Naive thymus-derived CD8-positive, alpha-beta T cell (primary cell): ENCODE measurements at places on chromosomes 13 and 19.

- no peak for DNase-seq
Observed at GRCh38 chr13:92513672-92514071, 712.9 kb upstream of the GPC6 start.

GRCh38 chr19:55484593-55485438 is at the start of gene NAT14:
Gene NAT14 (plus strand): TSS chr19:55485188. CDS start chr19:55485709, 521 bp downstream.
- DNase-seq, result peak; percentile 79

DNA sequence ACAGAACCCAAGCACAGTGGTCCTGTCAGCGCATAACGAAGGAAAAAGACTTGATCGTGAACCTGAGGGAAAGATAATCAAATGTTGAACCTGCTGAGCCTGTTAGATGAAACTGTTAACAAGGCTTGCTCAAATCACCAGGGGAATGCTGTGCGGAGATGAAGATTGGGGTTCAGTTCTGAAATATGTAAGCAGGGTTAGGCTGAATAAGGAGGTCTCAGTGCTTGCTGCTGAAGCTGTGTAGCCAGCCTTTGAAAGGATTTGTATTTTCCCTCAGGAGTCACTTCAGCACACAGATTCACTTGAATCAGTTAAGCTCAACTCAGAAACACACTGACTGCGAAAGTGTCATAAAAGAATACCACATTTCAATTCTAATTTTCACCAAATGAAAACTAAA is 793.5 kb downstream of the OLFM4 start:
- no peak for DNase-seq

DNA sequence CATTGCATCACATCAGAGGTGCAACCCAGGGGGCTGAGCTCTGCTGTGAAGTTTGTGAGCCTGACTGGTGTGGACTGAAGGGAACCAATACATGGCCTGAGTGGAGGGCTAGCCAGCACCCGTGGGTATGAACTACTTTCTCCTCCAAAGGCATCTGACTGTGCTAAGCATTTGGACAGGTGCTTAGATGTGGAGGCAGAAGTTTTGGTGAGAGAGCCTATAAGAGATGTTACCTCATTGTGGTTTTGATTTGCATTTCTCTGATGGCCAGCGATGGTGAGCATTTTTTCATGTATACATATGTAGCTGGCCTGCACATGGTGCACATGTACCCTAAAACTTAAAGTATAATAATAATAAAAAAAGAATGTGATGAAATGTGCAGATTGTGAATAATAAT is 46.9 kb downstream of the TEX29 start:
- no peak for DNase-seq

DNA sequence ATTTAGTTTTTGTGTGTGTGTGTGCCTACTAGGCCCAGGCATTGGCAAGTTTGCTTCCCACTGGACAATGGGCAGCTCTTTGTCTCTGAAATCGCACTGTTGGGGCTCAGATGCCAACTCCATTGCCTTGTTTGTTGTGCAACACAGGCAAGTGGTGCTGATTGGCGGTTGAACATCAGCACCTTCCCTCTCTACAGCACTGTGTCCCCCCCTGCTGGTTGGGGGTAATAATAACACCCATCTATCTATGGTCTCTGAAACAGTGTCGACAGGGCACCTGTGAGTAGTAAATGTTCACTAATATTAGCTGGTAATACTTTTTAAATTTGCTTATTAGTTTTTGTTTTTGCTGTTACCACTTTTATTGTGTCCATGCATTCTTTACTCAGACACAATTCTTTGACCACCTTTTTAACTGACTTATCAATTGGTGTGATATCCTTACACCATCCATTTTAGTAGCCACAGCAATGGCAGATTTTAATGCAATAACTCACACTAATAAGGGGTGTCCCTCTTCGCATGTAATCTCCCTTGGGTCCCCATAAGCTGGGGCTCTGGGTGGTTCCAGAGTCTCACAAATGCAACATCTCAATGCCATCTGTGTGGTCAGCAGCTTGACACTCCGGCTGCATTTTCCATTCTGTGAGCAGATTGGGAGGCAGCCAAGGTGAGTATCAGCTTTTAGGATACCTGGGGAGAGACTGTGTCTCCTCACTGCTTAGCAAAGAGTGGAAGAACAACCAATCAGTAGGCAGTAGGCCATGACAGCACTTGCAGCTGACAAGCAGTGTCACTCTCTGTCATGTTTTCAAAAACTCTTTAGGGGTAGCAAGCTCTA is 47.7 kb upstream of the UQCRFS1 start:
- no peak for DNase-seq

- DNase-seq, result no peak
Observed at GRCh38 chr19:29872224-29872731, 60.5 kb downstream of the CCNE1 start.

DNA sequence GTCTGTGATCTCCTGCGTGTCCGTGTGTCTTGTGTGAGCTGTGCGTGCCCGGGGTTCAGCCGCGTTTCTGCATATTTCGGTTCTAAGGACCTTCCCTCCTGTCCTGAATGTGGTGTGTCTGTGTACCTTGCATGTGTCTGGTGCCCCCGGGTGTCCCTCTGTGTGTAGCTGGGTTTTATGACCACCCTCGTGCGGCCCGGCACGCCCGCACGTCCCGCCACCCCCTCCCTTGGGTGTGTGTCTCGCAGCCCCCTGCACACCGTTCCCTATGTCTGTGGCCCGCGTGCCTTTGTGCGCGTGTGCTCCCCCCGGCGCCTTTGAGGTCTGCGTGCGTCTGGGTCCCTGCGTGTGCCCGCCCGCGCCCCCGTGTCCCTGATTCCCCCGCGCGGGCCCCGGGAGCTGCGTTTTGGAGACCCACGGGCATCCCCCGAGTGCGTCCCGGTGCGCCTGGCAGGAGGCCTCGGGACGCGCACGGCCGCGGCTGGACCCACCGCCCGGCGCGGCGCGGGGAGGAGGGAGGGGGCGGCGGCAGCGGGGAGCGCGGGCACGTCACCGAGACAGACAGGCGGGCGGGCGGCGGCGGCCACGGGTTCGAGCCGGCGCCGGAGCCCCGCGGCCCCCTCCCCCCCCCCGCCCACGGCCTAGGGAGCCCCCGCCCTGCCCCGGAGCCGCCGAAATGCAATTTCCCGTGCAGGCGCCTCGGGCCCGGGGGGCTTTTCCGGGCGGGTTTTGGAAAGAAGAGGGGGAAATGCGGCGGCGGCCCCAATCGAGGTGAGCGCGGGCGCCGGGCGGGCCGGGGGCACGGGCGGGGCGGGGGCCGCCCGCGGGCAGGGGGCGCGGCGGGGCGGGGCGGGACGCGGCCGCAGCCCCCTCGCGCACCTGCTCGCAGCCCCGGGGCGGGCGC is 12.0 kb upstream of the NANOS3 start:
- no peak for DNase-seq

GRCh38 chr13:50451609-50452008 is 391.9 kb downstream of the DLEU7 start:
- DNase-seq, result no peak

DNA sequence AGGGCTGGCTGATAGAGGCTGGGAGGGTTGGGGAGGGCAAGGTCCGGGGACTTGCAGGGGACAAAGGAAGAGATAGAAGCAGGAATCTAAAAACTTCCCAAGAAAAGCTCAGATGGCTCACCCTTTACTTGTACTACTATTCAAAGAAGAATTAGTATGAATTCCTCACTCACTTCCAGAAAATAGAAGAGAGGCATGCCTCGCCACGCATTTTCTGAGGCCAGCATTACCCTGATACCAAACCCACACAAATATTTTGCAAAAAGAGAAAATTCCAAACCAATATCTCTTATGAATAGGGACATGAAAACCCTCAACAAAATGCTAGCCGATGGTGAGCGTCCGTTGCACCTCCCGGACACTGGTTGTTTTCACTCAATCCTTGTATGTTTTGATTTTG is 54.0 kb downstream of the ING1 start:
- no peak for DNase-seq

DNA sequence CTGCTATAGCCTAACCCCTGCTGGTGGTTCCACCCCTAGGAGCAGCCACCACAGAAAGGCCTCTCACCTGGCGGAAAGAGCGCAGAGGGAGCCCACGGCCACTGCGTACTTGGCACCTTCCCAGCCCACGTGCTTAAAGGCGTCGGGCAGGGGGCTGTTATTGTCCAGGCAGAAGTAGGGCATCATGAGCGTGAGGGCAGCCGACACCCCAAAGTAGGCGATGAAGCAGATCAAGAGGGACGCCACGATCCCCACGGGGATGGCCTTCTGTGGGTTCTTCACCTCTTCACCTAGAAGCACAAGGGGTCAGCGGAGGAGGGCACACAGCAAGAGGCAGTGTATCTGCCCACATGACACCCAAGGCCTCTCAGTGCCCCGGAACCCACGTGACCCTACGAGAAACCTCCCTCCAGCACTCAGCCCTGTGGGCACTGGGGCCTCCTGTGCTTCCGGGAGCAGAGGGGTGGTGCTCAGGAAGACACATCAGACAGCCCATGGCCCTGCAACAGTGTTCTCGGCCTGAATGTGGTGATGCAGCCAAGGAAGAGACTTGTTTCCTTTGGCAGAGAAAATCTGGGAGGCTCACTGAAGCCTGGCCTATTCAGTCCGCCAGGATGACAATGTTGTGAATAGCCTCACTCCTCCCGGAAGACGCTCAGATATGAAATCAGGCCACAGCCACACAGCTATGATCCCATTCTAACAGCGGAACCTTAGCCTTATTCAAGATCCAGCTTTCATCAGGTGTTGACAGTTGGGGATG is 72.1 kb downstream of the SLC7A1 start:
- DNase-seq, result no peak

GRCh38 chr13:48234566-48235340 is 1.7 kb downstream of the ITM2B start:
- no peak for DNase-seq

GRCh38 chr19:32224371-32225244 is 120.8 kb upstream of the ZNF507 start:
- peak; percentile 64 for DNase-seq

DNA sequence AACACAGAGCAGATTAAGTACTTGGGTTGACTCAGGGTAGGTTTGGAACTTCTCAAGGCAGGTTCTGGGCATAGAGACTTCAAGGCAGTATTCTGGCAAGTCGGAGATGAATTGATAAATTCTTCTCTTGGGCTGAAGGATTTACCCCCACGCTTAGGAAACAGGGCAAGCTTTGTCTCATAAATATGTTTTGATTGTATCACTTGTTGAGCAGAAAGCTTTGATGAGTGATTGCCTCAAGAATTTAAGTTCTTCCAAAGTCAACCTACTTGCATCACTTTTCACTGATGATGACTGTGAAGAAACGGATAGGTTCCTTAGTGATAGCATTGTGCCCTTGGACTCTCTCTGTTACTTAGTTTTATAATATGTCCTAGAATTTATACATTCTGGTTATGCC is 258.6 kb upstream of the DACH1 start:
- DNase-seq, result no peak

DNA sequence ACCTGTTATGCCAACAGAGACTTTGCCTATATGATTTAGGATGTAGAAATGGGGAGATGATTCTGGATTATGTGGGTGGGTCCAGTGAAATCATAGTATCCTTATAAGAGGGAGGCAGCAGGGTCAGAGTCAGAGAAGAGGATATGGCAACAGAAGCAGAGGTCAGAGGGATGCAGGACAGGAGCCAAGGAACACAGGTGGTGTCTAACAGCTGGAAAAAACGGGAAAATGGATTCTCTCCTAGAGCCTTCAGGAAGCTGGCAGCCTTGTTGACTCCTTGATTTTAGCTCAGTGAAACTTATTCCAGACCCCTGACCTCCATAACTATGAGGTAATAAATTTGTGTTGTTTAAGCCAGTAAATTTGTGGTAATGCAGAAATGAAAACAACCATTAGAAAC is 28.8 kb upstream of the OXGR1 start:
- no peak for DNase-seq

DNA sequence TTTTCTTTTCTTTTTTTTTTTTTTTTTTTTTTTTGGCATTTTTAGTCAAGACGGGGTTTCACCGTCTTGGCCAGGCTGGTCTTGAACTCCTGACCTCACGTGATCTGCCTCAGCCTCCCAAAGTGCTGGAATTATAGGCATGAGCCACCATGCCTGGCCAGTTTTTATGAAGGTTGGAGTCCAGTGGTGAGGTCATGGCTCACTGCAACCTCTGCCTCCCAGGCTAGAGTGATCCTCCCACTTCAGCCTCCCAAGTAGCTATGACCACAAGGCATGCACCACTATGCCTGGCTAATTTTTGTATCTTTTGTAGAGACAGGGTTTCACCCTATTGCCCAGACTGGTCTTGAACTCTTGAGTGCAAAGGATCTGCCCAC is 4.2 kb downstream of the SNRPA start:
- DNase-seq, result no peak

GRCh38 chr19:15640904-15641597 is 354 bp downstream of the CYP4F3 start:
- no peak for DNase-seq

GRCh38 chr13:97583907-97584497 is 150.0 kb downstream of the RAP2A start:
- DNase-seq, result no peak

- DNase-seq, result no peak
Observed at GRCh38 chr13:98199480-98199879, 22.4 kb upstream of the RNF113B start.

GRCh38 chr13:108227651-108228272 is 9.6 kb downstream of the ABHD13 start:
- DNase-seq, result peak; percentile 55

- peak; percentile 7 for DNase-seq
Observed at GRCh38 chr13:24922387-24922744, 158.4 kb downstream of the RNF17 start.

DNA sequence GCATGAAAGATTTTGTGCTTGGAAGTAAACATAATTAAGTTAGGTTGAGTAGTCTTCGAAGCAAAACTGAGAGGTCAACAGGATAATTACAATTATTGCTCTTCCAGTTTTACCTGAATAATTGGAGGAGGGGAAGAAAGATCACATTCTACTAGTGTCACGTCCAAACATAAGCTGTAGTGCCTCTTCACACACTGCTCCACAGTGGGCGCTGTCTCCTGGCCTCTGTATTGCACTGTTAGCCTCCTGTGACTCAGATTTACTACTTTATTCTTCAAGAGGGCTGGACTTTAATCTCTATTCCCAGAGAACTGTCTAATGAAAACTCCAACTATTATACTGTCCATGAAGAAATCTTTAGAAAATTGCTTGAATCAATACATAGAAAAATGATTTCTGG is 62.9 kb downstream of the TRPC4 start:
- no peak for DNase-seq

DNA sequence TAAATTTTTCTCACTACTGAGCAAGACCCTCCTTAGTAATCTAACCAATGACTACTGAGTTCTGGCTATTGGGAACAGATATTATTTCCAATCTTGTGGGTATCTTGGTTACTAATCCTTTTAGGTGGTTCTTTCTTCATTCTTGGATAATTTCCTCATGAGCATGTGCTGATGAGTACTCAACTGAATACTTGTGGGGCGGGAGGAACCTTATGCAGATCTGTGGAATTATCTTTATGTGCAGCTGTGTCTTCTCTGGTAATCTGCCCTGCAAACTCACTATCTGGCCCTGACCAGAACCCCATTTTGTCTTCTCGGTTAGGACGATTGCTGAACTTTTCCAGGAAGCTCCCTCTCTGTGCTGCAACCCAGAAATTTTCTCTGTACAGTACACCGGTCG is 89.7 kb upstream of the TRPC4 start:
- no peak for DNase-seq
